Camera-type eye (tissue), 1 donor: ENCODE measurements at places on chromosomes 5 and 9. TPM values are rescaled to one million over a fixed set of nuclear protein-coding genes. Genes with fewer than 3 reads are reported as not detected.

The ZNF608 gene
- 144 TPM for total RNA-seq

The GPR150 gene
- total RNA-seq = not detected

The GMCL2 gene
- not detected for total RNA-seq

The SLC46A2 gene
- not detected for total RNA-seq

The MEF2C gene
- 102 TPM for total RNA-seq

The CNTNAP3 gene
- total RNA-seq = 34.9 TPM

The MPDZ gene
- 110 TPM for total RNA-seq

The LHX3 gene
- total RNA-seq = 18.5 TPM

The STOM gene
- 100 TPM for total RNA-seq

The GALT gene
- 60.7 TPM for total RNA-seq

The KCNV2 gene
- total RNA-seq = 134 TPM

The PLAC8L1 gene
- not detected for total RNA-seq

The TTC39B gene
- 17.4 TPM for total RNA-seq

The HEMGN gene
- 6.4 TPM for total RNA-seq

The LRRC8A gene
- 36.3 TPM for total RNA-seq

The PCDH12 gene
- 8.6 TPM for total RNA-seq

The CDH6 gene
- 36.2 TPM for total RNA-seq

The ORM2 gene
- total RNA-seq = not detected

The SLC45A2 gene
- total RNA-seq = 6.4 TPM
